ENCODE measurements at places on chromosomes 3 and 15. TPM values are rescaled to one million over a fixed set of nuclear protein-coding genes. Genes with fewer than 3 reads are reported as not detected.

KLHL6 gene
- 5.7 TPM for total RNA-seq

PTPRG gene
- 41.0 TPM for total RNA-seq

APBA2 gene
- 42.1 TPM for total RNA-seq

SPATA12 gene
- total RNA-seq: 0.04 TPM

FRMD5 gene
- 25.1 TPM for total RNA-seq

CPN2 gene
- not detected for total RNA-seq

TERC gene
- total RNA-seq: 108 TPM

TTC23 gene
- 22.3 TPM for total RNA-seq

APOD gene
- total RNA-seq: 25.1 TPM

LMCD1 gene
- 14.0 TPM for total RNA-seq

ADCY5 gene
- total RNA-seq: 0.07 TPM

STAB1 gene
- 189 TPM for total RNA-seq

- DNase-seq: no peak
Observed at GRCh38 chr3:14254812-14255702, 76.4 kb downstream of the LSM3 start.

GRCh38 chr3:99938270-99938911, 120.7 kb downstream of the CMSS1 start:
- DNase-seq: no peak

- DNase-seq: no peak
Observed at GRCh38 chr3:142962520-142963233, 797 bp downstream of the PAQR9 start.

DNA sequence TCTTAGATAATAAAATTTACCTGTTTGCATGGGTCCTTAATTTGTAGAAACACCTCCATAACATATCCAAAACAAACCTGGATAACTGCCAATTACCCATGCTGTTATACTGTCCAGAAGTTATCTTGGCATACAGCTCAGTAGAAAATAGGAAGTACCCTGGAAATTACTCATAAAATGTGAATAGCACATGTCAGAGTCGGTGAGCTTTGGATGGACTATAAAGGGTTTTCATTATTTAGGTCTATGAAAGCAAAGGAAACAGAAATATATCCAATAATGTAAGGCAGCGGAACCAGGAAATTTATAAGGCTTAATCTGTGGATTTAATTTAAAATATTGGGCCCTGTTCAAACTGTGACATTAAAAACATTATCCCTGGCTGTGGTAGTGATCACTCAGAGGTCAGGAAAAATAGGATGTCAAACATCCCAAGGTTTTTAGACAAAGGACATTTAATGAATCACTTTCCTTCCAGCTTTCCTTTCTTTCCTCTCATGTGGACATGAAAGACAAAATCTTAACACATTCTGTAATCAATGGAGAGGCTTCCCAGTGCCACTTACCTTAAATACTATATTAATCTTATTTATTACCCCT, 459.0 kb upstream of the DPH6 start:
- DNase-seq: peak; percentile 52

- DNase-seq: no peak
Observed at GRCh38 chr3:154662851-154663250, 232.9 kb upstream of the GPR149 start.

- DNase-seq: no peak
Observed at GRCh38 chr3:110184536-110184935, 847.2 kb upstream of the DPPA4 start.

DNA sequence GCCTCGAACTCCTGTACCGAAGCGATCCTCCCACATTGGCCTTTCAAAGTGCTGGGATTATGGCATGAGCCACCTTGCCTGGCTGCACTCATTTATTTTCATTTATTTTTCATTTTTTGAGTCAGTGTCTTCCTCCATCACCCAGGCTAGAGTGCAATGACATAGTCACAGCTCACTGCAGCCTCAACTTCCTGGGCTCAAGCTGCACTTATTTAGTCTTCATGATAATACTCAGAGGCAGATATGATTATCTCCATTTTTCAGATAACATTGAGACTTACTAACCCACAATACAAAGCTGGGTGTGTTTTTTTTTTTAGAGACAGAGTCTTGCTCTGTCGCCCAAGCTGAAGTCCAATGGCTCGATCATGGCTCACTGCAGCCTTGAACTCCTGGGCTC, 10.0 kb downstream of the PRKCI start:
- DNase-seq: no peak

GRCh38 chr15:40121911-40122638, 13.4 kb upstream of the BMF start:
- DNase-seq: no peak

DNA sequence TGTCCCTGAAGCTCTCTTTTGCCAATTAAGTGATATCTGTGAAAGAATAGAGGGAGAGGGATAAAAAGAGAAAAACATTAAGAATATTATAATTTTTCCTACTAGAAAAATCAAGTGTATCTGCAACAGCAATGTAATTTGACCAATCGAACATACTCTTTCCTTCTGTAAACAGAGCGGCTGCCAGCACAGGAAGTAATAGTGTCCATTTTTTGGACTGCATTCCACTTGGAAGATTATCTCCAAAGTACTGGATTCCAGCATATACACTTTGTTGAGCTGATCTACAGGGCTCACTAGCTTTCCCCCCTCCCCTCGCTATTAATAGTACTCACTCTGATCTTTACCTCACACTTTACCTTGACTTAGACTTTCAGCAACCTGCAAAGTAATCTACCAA, 90.4 kb downstream of the SUCLG2 start:
- no peak for DNase-seq

DNA sequence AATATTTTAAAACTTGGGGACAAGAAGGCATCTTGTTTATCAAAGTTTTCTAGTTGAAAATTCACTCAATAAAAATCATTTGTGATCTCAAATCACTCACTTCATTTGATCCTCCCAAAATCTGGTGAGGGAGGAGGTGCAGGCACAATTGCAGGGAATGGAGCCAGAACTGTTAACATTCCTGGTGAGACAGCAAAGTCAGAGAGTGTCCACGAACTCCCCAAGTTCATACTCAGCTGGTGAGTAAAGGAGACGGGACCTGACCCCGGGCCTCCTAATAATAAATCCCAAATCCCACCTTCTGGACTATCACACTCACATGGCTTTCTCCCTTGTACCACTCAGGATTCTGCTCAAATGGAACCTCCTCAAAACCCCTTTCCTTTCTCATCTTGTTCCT, 252.3 kb upstream of the LRTM1 start:
- no peak for DNase-seq

GRCh38 chr3:17832016-17832415, 89.6 kb upstream of the TBC1D5 start:
- DNase-seq: no peak

DNA sequence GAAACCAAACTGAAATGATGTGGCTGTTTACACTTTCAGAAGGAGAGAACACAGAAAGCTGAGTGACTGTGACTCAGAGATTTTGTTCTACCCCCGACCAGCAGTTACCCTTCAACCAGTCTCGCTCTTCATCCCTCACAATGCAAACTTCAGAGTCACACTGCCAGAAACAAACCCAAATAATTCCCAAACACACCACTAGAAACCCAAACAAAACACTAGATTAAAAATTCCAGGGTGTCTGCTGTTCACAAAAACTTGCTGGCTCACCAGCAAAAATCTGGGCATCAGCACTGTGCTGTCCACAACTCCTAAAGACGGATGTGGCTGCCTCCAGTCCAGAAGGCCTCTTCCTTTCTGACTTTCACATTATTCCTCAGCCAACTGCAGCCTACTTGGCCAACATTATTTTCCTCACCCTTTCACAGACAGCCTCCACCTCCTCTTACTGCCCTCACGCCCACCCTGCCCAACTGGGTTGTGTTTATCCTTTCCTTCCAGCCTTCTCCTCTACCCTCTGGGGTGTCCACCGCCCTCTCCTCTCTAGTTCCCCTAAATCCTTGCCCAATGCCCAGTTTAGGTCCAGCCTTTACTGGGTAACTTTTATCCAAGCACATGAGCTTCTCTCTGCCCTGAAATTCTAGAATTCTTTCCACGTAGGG, 71.4 kb downstream of the MECOM start:
- DNase-seq: no peak

- no peak for DNase-seq
Observed at GRCh38 chr3:4507024-4507596, 14.0 kb downstream of the ITPR1 start.

DNA sequence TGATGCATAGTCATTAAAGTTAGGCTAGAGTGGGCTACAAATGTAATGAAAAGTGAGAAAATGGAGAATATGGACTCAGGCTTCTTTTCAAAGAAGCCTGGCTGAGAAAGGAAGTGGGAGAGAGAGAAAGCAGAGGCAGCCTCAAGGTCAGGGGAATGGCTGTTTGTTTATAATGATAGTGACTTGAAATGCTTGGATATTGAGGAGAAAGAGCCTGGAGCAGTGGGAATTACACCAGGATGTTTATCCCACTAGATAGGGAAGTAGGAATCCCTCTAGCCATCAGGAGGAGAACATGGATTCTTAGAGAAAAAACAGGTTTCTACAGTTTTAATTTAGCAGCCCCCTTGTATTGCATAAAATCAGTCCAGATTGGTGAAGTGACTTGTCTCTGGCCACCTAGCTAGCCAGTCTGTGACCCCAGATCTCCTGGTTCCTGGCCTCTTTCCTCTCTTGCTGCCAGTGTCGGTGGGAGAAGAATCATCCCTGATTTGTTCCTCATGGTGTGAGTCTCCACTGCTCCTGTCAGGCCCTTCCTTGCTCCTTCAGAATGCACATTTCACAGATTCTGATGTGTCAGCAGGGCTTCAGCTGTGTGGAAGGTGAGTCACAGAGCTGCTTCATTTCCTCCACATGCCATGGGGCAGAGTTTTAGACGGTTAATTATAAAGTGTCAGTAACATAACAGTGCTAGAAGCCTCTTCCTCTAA, 32.9 kb downstream of the SEMA6D start:
- DNase-seq: peak; percentile 65

DNA sequence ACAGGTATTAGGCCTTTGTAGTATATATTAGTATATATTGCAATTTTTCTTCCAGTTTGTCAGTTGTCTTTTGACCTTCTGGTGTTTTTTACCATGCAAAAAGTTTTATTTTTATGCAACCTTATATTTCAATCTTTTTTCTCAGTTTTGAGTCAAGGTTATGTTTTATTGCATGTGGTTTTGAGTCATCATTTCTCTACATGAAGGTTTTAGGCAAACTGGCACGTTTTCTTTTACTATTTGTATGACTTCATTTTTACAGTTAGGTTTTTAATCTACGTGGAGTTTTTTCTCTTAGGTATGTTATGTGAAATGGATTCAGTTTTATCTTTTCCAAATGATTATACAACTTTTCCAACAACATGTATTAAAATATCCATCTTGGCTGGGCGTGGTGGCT, 36.8 kb upstream of the TCAIM start:
- no peak for DNase-seq

DNA sequence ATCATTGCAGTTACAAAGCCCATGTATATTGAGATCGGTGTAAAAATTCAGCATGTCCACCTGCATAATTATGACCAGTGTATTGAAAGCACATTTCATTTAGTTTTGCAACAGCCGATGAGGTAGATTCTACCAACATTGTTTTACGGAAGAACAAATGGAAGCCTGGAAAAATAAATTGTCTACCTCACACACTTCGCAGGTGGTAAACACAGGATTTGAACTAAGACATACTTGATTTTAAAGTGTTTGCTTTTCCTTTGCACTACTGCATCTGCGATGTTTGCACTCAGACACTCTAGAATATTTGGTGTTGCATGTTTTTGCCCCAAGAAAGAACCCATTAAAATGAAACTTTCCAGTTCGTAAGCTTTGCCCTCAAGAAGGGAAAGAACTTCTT, 148.4 kb downstream of the PGPEP1L start:
- no peak for DNase-seq

DNA sequence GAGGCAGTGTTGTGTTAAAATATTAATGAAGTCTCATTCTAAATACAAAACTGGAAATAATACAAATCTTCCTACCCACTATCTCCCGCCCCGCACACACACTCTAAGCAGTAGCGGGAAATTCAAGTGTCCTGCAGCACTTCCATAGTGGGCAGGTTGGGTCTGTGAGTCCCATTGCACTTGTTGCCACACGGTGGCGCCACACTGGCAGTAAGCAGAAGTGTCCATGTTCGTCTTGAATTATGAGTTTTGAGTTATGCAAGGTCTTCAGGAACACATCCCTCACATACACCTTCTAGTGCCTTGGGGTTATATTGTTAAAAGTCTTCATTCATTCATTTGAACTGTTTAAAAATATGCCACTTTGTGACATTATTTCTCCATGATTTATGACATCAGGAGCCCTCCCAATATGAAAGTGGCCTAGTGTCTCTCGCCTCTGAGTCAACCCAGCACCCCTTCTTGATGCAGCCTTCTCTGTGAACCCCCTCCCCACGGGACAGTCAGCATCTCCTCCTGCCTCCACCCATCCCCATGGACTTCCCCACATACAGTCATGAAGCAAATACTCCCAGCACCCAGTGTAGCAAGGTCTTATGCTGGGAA, 17.6 kb upstream of the CCDC174 start:
- peak; percentile 41 for DNase-seq

- no peak for DNase-seq
Observed at GRCh38 chr3:36918050-36918449, 26.8 kb downstream of the TRANK1 start.

DNA sequence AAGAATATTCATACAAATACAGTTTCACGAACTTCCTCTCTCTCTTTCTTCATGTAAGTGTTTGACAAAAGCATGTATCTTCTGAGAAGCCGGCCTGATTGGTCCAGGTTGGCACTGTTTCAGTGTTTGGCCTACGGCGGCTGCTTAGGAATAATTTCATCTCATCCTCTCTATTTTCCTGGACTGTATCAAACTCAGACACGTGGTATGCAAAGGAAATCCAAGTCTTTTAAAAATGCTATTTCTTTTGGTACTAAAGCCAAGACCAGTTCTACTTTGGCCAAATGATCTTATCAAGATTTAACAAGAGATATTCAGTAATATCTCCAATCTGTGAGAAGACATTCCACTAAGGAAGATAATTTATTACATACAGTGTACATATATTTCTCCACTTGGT, 152.8 kb downstream of the TIGIT start:
- DNase-seq: no peak

DNA sequence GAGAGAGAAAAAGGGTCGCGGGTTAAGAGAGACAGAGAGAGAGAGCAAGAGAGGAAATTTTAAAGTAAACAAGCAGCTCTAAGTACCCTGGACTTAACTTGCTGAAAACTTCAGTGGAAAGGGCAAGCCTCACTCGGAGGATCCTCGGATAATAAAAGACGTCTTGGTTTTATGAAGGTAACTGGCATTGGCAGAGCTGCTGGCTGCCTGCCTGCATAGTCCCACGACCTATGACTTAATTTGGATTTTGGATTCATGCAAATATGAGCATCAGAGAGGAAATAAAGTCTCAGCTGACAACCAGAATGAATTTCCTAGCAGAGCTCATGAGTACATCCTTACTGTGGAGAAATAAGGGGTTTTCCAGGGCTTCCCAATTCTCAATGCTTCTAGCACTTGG, 95.1 kb upstream of the PDZRN3 start:
- no peak for DNase-seq

- no peak for DNase-seq
Observed at GRCh38 chr3:47243419-47244147, 39.0 kb downstream of the KIF9 start.

DNA sequence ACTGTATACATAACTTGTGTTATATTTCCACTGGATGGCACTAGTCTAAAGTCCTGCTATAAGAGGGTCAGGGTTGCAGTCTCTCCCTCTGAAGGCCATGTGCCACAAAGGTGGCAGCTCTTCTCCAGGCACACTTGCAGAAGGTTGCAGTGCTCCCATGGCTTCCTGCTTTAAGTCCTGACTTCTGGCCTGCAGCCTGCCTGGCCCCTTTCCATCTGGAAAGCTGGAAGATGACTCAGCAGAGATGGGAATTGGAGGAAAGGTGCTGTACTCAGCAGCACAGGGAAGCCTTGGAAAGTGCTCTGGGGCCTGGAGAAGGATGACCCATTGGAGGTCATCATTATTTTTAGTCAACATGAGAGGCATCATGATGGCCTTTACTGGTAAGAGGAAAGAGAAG, 40.9 kb upstream of the MRPL3 start:
- peak; percentile 55 for DNase-seq
